ENCODE measurements at places on chromosomes 16 and 17.

DNA sequence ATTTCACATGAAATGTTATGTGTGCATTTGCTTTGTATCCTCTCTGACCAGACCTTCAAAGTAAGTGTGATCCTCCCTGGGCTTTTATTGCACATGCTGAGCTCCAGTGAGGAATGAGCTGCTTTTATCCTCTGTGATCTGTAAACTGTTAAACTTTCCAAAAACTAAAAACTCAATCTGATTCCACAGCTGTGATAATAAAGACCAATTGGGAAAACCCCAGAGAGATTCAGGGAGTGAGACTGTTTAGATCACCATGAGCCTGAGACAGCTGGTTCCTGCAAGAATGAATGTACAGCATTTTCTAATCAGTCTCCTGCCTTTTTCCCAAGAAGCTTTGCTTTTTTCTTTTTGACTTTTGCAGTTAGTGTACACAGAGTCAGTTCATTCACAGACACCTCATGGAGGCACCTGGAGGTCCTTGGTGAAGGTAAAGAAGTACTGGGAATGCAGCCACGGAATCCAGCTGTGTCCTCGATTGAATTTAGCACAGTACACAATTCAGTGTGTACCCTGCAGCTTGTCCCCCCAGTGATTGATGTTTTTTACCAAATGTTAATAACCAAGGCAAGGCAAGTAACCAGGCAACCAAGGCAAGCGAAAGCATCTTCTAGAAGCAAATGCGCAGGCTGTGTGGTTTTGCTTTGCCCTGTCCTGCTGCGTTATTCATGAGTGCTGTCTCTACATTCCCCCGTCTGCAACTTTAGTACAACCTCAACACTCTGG is 182.6 kb downstream of the LGALS9B start:
- DNase-seq: no peak

DNA sequence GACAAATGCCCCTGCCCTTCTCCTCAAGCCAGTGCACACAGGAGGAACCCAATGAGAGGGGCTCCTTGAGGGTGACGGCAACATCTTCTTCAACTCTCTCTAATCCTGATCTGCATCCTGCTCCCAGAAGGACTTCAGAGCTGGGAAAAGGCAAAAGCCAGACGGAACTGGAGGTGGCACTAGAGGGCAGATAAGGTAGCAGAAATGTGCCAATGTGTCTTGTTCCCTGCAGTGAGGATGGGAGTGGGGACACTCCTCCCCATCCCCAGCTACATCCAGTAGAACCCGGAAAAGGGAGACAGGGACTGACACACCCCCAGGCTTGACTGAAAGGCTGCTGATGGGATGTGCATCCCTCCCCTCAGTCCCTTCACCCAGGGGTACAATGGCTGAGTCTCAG is 28.5 kb downstream of the SRCIN1 start:
- no peak for DNase-seq

- no peak for DNase-seq
These were observed 2.8 kb downstream of the PRKAR1A start for GRCh38 chr17:68514831-68515635.

- DNase-seq: no peak
These were observed 3.3 kb downstream of the MARCHF10 start for GRCh38 chr17:62804822-62805221.

- DNase-seq: no peak
These were observed 88.5 kb downstream of the ANKRD11 start for GRCh38 chr16:89401641-89402445.

DNA sequence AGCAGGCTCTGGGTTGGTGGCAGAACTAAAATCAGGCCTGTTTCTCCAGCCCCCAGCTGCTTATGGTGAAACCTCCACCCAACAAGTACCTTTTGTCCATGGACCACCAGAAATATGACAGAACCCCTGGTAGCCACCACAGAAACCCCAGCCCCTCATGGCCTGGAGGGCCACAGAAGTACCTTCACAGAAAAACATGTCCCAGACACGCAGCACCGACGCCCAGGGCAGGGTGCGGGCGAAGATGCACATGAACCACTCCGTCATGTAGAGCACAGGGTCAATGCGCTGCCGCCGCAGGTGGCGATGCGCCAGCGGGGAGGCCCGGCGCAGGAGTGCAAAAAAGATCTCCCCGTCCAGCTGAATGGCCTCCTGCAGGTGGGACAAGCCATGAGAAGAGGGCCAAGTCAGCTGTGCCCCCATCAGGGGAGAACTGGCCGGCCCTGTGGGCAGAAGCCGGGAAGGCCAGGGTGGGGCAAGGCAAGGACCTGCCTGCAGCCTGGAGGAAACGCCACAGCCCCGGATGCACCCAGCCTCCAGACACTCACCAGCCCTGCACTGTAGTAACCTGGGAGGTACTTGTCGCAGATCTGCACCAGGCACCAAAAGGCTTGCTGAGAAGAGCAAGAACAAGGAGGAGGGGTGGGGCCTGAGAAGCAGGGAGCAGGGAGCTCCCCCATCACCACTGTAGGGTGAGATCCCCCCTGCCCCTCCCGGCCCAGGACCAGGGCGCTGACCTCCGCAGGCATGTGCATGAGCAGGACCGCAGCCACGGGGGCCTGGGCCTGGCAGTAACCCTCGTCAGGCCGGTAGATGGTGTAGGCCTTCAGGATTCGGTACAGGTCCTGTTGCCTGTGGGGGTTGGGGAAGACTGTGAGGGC is 4.1 kb upstream of the CD2BP2 start:
- no peak for DNase-seq

GRCh38 chr17:42071810-42072209 is 21.4 kb upstream of the C17orf113 start:
- DNase-seq: no peak

GRCh38 chr16:2243781-2244180 is 7.5 kb downstream of the DNASE1L2 start:
- no peak for DNase-seq

DNA sequence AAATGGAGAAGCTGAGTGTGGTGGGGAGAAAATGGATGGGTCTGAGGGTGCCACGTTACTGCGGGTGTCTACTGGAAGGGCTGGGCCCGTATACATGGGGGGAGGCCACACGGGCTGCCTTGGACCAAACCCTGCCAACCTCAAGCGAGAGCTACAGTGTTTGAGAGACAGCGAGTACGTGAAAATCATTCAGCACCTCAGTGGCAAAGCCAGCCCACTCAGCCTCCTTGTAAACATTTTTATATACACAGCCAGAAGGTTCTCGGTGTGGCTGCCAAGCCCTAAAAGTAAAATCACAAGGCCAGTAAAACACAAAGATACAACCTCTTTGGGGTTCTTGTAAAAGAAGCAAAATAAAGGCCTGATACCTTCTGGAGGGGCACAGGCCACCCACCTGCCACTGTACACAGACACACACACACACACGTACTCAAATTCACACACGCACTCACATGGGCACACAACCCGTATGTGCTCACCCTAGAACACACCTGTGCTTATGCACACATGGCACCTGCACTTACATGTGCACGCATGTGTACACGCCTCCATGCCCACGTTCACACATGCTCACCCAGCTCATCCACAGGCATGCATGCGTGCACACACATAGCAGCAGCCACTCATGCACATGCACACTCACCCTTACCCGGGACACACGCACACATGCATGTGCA is 102.8 kb downstream of the GSG1L start:
- DNase-seq: no peak

DNA sequence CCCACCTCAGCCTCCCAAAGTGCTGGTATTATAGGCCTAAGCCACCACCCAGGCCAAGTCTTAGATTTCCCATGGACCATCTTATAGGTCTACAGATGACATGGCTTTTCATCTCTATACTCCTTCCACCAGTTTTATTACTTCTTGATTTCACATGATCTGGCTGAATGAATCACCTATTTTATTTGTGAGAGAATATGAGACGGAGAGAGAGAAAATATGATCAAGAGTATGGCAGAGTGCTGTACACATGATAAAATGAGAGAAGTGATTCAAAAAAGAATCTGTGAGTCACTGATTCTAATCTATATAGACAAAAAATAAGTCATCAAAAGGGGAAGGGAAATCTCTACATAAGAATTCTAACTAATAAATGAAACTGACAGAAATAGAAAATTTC is 13.7 kb downstream of the ACSM1 start:
- DNase-seq: no peak

All from CD4-positive, alpha-beta T cell treated with Interferon gamma for 1 hour (primary cell).